NCI-H524 treated with DMSO at 0.1 percent for 48 hours (cell line): ENCODE measurements at places on chromosomes 12 and 14.

GRCh38 chr12:121575952-121576625 lies 4.7 kb downstream of the KDM2B start:
- no peak for DNase-seq

- DNase-seq: no peak
These were observed 18.8 kb upstream of the PIP4K2C start for GRCh38 chr12:57571926-57572762.

- no peak for DNase-seq
These were observed 6.4 kb downstream of the HSP90AA1 start for GRCh38 chr14:102080183-102081080.

DNA sequence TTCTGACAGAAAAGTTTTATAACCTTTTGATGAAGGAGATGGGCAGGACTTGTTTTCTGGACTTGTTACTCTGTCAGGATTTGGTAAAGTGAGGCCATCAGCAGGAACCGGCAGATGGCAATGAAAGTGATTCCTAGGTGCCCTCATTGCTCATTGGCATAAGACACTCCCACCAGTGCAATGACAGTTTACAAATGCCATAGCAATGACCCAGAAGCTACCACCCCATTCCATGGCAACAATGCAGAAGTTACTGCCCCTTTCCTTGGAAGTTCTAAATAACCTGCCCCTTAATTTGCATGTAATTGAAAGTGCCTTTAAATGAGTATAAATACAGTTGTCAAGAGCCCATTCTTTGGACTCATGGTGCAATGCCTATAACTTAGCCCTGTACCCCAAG lies 222.6 kb downstream of the CEP128 start:
- no peak for DNase-seq

GRCh38 chr12:107108995-107109508 lies 15.7 kb upstream of the CRY1 start:
- DNase-seq: no peak

DNA sequence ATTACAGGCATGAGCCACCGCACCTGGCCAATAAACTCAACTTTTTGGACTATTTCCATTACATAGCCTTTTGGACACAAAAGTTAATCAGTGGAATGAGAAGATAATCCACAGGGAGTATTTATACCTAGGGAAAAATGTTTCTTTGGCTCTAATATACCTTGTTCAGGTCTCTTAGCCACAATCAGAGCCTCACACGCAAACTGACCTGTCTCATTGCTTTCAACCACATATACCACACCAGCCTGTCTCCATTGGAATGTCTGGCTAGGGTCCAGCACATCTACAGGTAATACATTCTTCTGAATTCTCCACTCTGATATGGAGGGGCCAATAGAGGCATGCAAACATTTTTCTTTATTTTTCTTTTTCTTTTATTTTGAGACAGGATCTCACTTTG lies 3.8 kb upstream of the RBMS2 start:
- DNase-seq: no peak

DNA sequence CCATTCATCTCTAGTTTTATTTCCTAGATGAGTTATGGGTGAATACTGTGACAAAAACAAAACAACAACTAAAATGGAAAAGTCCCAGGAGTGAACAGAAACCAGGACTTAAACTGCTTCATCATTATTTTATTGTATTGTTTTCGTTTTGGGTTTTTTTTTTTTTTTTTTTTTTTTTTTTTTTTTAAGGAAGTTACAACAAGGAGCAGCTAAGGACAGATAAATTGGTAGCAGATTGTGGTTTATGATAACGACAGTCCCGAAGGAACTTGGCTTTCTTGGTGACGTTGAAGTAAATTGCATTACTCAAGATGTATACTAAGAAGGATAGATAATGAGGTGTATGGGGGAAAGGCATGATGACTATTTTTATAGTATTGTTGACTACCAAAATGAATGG lies 866.3 kb downstream of the NRXN3 start:
- no peak for DNase-seq

GRCh38 chr12:47382305-47382704 lies 302.5 kb upstream of the AMIGO2 start:
- no peak for DNase-seq

DNA sequence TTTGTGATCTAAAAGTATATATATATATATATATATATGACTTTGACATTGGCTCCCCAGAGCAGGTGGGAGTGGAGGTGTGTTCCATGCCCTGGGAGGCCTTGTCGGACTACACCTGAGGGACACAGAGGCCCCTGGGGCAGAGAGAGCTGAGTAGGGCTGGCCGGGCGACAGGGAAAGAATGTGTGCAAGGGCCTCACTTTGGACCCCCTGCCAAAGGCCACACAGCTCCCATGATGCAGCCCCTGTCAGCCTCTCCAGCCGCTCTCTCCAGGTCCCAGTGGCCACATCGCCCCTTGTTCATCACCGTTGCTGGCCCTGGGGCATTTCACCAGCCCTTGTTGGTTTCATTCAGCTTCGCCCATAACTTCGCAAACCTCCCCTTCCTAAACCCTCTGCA lies 123.9 kb downstream of the BCL11B start:
- no peak for DNase-seq

- no peak for DNase-seq
These were observed 182.7 kb upstream of the SFSWAP start for GRCh38 chr12:131528144-131528543.

DNA sequence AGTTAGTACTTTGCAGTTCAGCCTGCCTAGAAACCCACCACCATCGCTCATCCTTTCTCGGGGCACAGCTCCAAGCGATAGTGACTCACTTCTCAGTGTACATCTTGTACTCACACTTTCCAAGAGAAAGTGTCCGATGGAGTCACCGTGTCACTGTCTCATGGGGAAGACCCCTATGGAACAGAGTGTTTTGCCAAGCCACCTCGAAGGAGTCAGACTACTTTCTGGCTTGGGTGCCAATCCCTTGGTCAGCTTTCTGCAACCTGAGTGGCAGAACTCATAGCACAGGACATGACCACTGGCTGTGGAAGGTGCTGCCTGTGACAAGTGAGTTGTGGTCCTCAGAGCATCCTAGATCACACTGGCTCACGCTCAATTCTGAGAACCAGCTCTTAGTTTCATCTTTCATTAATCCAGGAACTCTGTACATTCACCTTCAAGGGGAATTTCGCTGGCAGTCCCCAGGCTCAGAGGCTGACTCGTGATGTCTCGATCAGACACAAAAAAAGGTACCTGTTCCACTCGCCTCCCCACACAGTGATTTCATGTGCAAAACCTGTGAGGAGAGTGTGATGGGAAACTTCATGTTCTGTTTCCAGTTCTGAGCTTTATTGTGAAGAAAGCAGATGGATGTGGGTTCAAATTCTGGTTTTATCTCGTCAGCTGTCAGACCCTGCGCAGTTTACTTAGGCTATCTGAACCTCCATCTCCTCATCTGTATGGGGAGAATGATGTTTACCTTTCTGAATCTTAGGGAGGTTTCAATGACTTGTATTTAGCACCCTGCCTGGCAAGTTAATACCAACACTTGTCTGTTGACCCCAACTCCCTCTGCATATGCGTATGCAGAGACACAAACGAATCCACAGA lies 127.3 kb upstream of the CCND2 start:
- DNase-seq: no peak

- no peak for DNase-seq
These were observed 6.4 kb upstream of the NTN4 start for GRCh38 chr12:95796982-95797289.

- no peak for DNase-seq
These were observed 107.5 kb downstream of the TBC1D30 start for GRCh38 chr12:64931981-64932380.
